A549 treated with dexamethasone at 1 μM for 4 hours (cell line): ENCODE measurements at places on chromosomes 16 and 17. TPM values are rescaled to one million over a fixed set of nuclear protein-coding genes. Genes with fewer than 3 reads are reported as not detected.

ST6GALNAC2 gene
- total RNA-seq: 0.38 to 0.75 TPM (median 0.51 TPM) in 5 replicates

MT1F gene
- total RNA-seq: 14.8 to 20.2 TPM (median 16.2 TPM) in 5 replicates

KLHL10 gene
- 0.06 to 0.11 TPM (median 0.09 TPM) in 4 of 5 replicates, not detected in the other for total RNA-seq

GAST gene
- total RNA-seq: 0.22 to 0.50 TPM in 2 of 5 replicates, not detected in the others

CCL4L2 gene
- 0.18 TPM in 1 of 5 replicates, not detected in the others for total RNA-seq

STH gene
- total RNA-seq: not detected in 5 replicates

SLFN14 gene
- total RNA-seq: not detected in 5 replicates

KRTAP3-2 gene
- 0.16 to 0.41 TPM (median 0.28 TPM) in 4 of 5 replicates, not detected in the other for total RNA-seq

CLDN9 gene
- total RNA-seq: 0.28 to 0.43 TPM (median 0.38 TPM) in 5 replicates

ANKFN1 gene
- total RNA-seq: 0.05 TPM in 1 of 5 replicates, not detected in the others

UBE2O gene
- total RNA-seq: 21.2 to 33.1 TPM (median 30.3 TPM) in 5 replicates
